ENCODE measurements at places on chromosomes 3 and 15. TPM values are rescaled to one million over a fixed set of nuclear protein-coding genes. Genes with fewer than 3 reads are reported as not detected.
A peak's percentile ranks its signal among the peaks of the same experiment; 100 is the strongest.

GRCh38 chr15:41182266-41182665 lies 48.3 kb downstream of the EXD1 start:
- peaks cover 9% of the 10 kb centered on the region for H3K27me3 ChIP-seq
- no peaks in the 10 kb centered on the region for H3K36me3 ChIP-seq
- DNase-seq, result no peak

DNA sequence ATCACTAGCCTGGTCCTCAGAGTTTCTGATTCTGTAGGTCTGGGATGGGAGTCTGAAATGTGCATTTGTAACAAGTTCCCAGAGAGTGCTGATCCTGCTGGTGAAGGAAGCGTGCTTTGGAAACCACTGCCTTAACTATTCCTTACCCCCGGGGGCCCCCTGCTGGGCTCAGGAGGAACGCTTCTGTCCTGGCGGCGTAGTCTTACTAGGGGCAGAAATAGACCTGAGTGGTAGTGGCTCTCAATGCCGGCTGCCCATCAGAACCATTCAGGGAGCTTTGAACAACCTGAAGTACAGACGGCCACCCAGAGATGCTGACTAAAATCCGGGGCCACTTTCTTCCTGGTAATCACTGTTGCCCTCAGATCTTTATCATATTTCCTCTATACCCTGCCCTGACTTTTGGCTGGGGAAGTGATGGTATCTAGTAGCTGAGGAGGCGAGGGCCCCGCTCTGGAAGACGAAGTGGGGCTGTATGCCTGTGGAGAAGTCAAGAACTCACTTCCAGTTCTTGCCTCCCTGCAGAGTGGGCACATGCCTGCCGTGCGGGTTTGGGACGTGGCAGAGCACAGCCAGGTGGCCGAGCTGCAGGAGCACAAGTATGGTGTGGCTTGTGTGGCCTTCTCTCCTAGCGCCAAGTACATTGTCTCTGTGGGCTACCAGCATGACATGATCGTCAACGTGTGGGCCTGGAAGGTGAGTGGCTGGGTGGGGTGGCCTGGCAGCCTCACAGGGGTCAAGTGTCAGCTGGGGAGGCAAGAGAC lies 16.3 kb upstream of the JMJD7 start:
- peak; percentile 80 for DNase-seq
- peaks cover 34% of the 10 kb centered on the region for H3K4me1 ChIP-seq
- H3K27ac ChIP-seq, result peak overlapping the region; percentile 69
- no peak overlapping the region for H3K4me3 ChIP-seq
- peaks cover 7% of the 10 kb centered on the region for H3K36me3 ChIP-seq
- no peaks in the 10 kb centered on the region for H3K27me3 ChIP-seq

PRICKLE2 gene
- total RNA-seq, result not detected

KNG1 gene
- not detected for total RNA-seq

HYKK gene
- 1.5 TPM for total RNA-seq

Measured in activated CD8-positive, alpha-beta T cell treated with anti-CD3 and anti-CD28 coated beads, Interleukin-2, amount 10 ng/mL, durations not matched to agents 7 days and 5 days (primary cell).